Mammary microvascular endothelial cell (primary cell): ENCODE measurements at places on chromosomes 4 and X. TPM values are rescaled to one million over a fixed set of nuclear protein-coding genes. Genes with fewer than 3 reads are reported as not detected.

The SPARCL1 gene
- 58.5 and 60.4 TPM in 2 replicates for total RNA-seq

The PLS3 gene
- total RNA-seq = 395 and 439 TPM in 2 replicates

The GPR82 gene
- total RNA-seq = not detected in 2 replicates

The DKC1 gene
- total RNA-seq = 40.6 and 46.9 TPM in 2 replicates

The SMIM31 gene
- total RNA-seq = not detected in 2 replicates

The MAGEC2 gene
- total RNA-seq = not detected in 2 replicates

The FAM193A gene
- total RNA-seq = 12.6 and 15.5 TPM in 2 replicates

The HSD17B13 gene
- 0.05 and 0.27 TPM in 2 replicates for total RNA-seq

The CT45A10 gene
- not detected in 2 replicates for total RNA-seq

The MAGEE2 gene
- not detected in 2 replicates for total RNA-seq

The HCCS gene
- 18.6 and 26.3 TPM in 2 replicates for total RNA-seq

The GABRA4 gene
- not detected in 2 replicates for total RNA-seq

The ZFP42 gene
- total RNA-seq = 1.7 and 1.8 TPM in 2 replicates

The WDR17 gene
- total RNA-seq = 0.05 and 0.20 TPM in 2 replicates

The SSX3 gene
- total RNA-seq = not detected in 2 replicates

The CLNK gene
- total RNA-seq = not detected in 2 replicates

The SPANXA2 gene
- not detected in 2 replicates for total RNA-seq

The PASD1 gene
- not detected in 2 replicates for total RNA-seq

The HERC5 gene
- total RNA-seq = 5.0 and 6.2 TPM in 2 replicates

The ZCCHC4 gene
- 7.1 and 7.7 TPM in 2 replicates for total RNA-seq

The IGFBP7 gene
- 1,116 and 1,201 TPM in 2 replicates for total RNA-seq

The ADH1B gene
- total RNA-seq = not detected in 2 replicates

The AMOT gene
- total RNA-seq = 1.00 and 1.6 TPM in 2 replicates

The SSX2 gene
- total RNA-seq = not detected in 2 replicates

The ZAR1 gene
- not detected in 2 replicates for total RNA-seq
